Suppressor macrophage treated with lipopolysaccharide for 1 hour (primary cell): ENCODE measurements at places on chromosomes 1 and 21.
A peak's percentile ranks its signal among the peaks of the same experiment; 100 is the strongest.

DNA sequence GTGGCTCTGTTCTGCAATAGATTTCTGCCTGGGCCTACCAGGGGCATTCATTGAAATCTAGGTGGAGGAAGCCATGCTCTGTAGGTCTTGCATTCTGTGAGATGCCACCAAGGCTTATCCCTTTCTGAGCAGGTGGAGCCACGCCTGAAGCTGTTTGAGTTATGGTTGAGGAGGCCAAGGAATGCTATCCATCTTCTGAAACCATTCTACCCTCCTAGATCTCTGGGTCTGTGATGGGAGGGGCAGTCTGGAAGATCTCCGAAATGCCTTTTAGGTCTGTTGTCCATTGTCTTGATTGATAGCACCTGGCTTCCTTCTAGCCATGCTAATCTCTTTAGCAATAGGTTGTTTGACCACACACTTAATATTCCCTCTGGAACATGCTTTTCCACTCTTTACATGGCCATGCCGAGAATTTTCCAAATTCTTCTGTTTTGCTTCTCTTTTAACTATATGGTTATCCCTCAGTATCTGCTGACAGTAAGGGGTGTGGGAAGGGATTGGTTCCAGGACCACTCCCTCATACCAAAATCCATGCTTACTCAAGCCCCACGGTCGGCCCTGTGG lies 45.2 kb downstream of the AK4 start:
- DNase-seq: no peak

- DNase-seq: no peak
Measured at GRCh38 chr1:221858818-221859611, 117.1 kb upstream of the DUSP10 start.

GRCh38 chr1:40076895-40077312 lies 20.1 kb downstream of the PPT1 start:
- peak; percentile 93 for DNase-seq

GRCh38 chr1:66331658-66332547 lies 202.1 kb upstream of the SGIP1 start:
- peak; percentile 93 for DNase-seq

DNA sequence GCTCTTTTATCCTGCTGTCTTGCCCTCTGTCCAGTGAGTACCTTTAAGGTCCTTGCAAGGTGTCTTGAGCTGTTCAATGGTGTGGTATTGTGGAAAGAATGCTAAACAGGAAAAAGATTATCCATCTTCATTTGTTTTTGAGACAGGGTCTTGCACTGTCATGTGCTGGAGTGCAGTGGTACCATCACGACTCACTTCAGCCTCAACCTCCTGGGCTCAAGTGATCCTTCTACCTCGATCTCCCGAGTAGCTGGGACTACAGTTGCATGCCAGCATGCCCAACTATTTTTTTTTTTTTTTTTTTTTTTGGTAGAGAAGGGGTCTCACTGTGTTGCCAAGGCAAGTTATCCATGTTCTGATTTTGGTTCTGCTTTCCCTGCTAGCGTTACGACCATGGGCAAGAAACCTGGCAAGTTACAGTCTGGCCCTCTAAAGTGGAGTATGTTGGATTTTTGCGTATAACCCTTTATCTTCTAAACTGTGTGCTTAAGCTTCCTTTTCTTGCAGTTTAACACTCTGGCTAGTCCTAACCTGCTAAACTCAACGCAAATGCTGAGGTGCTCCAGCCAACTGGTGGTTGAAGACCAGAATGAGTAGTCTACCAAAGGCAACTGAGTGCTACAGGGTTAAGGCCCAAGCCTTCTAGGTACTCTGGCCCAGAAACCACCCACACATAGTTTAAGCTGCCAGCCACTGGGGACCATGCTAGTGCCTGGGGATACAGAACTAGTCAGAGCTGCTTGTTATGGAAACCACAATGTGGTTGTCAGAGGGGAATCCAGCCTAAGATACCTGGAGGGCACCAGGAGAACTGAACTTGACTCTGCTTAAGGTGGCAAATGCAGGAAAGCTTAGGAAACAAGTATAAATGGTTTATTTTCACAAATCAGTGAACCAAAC lies 7.9 kb downstream of the RPL11 start:
- DNase-seq: no peak

DNA sequence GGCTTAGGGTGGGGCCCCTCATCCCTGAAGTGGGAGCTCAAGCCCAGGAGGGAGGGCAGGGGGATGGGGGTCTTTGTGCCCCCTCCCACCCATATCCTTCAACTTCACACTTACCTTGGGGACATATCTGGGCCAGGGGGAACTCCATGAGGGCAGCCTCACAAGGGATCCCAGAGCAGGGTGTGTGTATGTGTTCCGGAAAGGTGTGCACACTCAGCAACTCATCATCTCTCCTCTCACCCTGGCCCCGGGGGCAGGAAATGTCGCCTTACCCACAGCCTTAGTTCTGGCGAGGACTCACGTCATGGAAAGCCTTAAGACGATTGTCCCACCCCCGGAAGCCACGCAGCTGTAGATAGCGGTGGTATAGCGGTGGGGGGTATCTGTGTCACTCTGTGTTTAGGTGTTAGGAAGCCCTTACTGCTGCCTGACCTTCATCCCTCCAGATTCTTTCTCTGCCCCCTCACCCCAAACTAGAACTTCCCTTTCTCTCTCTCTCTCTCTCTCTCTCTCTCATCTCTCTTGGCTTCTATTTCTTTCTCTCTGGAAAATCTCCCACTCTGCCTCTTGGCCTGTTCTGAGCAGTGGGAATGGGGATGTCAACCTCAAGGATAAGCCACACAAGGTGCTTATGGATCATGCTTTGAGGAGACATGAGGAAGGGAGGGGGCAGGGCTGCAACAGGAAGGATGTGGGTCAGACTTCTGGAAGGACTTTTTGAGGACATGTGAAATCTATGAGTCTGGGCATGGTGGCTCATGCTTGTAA lies at the start of gene SH2D2A:
TSS of gene SH2D2A (minus strand) at position 288 of the 768 bp plus-strand sequence. CDS start at position 148, 140 bp downstream.
- peak; percentile 44 for DNase-seq

GRCh38 chr1:168714012-168714411 lies 15.0 kb downstream of the DPT start:
- no peak for DNase-seq

GRCh38 chr1:14363036-14363590 lies 235.4 kb upstream of the KAZN start:
- no peak for DNase-seq

- no peak for DNase-seq
Measured at GRCh38 chr21:44999428-44999971, 59.7 kb downstream of the SLX9 start.

DNA sequence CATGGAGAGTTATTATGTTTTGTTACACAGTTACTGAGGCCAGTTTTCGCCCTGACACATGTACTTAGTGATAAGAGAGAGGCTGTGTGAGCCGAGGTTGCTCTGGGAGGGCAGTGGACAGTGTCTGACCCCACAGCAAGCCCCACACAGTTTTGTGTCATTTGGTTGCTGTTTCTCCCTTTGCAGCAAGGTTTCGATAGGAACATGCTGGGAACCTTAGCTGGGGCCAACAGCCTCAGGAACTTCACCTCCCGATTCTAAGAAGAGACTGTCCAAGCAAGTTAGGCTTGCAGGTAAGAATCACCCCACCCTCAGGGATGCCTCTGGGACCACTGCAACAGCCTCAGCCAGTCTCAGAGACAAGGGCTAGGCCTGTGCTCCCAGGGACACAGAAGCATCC lies 45.3 kb downstream of the PKP1 start:
- no peak for DNase-seq
